NCI-H1105 (cell line): ENCODE measurements at places on chromosomes 5 and 9.

DNA sequence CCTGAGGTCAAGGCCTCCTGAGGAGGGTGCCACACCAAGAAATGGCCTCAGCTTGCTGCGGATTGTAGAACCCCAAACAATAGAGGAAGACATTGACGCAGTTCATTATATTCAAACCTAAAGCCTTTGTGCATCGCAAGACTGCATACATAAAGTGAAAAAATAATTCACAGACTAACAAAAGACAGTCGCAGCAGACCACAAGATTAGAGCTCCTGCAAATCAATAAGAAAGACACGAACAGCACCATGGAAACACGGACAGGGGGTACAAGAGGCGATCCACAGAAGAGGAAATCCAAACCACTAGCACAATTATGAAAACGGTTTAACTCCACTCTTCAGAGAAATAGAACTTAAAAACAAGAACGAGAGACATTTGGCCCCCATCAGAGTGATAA is 10.0 kb upstream of the TCOF1 start:
- no peak for DNase-seq

DNA sequence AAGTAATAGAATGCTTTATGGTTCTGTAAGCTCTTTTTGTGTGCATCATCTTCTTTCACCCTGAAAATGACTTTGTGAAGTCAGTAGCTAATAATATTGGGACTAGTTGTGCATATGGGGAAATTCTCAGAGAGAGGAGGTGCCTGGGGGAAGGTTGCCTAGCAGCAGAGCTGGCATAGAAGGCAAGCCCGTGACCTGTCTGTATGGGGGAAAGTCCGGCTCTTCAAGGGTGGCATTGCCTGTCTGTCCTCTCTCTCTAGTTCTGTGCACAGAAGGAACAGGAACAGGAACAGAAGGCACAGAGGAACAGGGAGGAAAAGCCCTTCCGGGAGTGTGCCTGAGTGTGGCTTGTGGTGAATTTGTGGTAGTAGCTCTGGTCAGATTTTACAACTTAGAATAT is 33.1 kb downstream of the SH3GL2 start:
- no peak for DNase-seq

DNA sequence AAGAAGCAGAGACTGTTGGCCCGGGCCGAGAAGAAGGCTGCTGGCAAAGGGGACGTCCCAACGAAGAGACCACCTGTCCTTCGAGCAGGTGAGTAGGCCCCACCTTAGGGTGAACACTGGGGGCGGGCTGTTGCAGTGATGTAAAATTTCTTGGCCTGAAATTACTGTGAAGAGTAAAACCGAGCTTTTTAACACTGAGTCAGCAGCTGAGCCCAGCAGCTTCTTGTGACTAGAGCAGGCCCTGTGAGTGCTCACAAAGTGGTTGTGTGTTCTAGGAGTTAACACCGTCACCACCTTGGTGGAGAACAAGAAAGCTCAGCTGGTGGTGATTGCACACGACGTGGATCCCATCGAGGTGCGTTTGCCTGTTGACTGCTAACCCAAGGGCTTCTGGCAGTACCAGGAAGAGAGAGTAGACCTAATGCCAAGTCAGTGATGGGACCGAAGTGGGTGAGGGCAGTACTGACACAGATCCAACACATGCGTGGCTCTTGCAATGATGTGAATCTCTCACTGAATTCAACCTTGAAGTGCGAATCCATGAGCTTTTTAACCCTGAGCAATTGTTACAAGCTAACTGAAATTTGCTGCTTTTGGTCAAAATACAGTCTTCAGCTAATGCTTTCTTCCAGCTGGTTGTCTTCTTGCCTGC is 2.1 kb downstream of the RPL7A start:
- DNase-seq = no peak

GRCh38 chr5:143244000-143244736 is 159.3 kb downstream of the NR3C1 start:
- no peak for DNase-seq
